ENCODE measurements at places on chromosomes 7 and 10.
A peak's percentile ranks its signal among the peaks of the same experiment; 100 is the strongest.

DNA sequence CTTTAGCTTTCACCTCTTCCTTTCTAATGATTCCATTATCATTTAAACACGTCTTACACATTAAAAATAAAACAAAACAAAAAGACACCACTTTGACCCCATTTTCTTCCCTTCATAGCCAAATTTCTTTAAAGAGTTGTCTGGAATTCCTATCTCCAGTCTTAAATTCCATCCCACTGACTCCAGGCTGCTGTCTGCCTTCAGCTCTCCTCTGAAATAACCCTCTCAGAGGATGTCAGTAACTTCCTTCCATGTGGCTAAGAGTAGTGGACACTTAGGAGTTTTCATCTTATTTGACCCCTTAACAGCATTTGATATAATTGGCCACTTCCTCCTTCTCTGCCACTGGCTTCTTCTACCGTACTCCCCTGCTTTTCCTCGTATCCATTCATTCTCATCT is 69.6 kb upstream of the MKX start:
- no peak for DNase-seq

DNA sequence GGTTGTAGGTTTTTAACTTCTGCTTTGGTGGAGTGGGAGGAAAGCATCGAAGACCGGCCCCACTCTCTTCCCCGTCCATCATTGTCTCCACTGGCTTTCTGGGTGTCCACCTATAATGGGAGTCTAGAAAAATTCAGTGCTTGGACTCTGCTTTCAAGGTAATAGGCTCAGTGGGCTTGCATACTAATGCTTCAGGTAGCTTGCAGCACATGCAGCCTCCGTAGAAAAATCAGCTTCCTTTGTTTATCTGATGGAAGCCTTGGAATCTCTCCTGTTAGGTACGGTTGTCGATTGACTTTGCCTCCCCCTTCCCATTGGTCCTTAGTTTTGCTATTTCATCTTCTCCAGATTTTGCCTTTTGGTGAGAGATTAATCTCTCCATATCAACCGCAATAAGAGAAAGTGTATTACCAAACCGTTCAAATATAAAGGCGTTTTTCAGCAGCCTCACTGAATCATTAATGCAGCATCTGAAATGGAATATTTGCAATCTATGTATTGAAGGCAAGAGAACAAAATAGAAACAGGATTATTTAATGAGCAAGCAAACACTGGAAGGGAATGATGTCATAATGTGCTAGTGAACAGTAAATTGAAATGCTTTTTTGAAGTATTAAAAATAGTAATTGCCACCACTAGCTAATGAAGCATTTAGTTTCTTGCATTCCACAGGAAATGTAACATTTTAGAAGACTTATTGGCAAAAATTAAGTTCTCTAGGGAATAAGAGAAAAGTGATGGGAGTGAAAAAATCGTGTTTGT is 944 bp downstream of the AVL9 start:
- DNase-seq = peak; percentile 52

- DNase-seq = no peak
Measured at GRCh38 chr10:34905200-34905927, 90.3 kb upstream of the PARD3 start.

- DNase-seq = no peak
Measured at GRCh38 chr10:8321990-8322389, 267.5 kb downstream of the GATA3 start.

- DNase-seq = no peak
Measured at GRCh38 chr7:79933144-79933543, 201.5 kb upstream of the GNAI1 start.

DNA sequence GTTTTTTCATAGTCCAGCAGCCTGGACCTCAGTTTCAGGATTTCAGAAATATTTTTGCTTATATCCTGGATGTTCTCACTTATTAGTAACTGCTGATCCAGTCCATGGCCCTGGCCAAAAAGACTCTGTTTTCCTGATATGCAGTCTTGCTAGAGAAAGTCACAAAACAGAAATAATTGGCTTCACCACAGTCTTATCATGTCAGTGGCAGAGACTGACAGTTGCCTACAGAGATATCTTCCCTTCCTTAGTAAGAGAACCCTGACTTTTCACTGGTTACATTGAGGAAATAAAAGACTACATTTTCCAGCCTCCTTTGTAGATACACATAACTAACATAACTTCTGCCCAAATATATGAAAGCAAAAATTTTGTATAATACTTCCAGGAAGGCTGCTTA is 56.6 kb downstream of the AHR start:
- peak; percentile 91 for DNase-seq

DNA sequence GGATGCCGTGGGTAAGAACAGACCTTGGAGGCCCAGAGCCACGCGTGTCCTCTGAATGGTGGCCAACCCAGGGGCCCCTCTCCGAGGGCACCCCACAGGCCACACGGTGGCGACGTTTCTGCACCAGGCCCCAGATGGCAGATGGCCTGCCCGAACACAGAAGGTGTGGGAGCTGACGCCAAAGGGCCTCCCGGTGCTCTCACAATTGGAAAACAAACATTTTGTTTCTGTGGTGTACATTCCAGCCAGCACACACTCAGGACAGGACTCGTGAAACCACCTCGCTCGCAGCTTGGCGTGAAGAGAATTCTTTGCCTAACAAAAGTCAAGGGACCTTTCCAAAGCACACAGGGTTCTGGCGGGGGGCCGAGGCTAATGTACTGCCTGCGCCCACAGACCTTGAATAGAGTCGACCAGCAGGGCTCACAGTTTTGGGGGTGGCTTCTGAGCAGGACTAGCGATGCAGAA is 112.1 kb downstream of the FAM53B start:
- DNase-seq = peak; percentile 73

DNA sequence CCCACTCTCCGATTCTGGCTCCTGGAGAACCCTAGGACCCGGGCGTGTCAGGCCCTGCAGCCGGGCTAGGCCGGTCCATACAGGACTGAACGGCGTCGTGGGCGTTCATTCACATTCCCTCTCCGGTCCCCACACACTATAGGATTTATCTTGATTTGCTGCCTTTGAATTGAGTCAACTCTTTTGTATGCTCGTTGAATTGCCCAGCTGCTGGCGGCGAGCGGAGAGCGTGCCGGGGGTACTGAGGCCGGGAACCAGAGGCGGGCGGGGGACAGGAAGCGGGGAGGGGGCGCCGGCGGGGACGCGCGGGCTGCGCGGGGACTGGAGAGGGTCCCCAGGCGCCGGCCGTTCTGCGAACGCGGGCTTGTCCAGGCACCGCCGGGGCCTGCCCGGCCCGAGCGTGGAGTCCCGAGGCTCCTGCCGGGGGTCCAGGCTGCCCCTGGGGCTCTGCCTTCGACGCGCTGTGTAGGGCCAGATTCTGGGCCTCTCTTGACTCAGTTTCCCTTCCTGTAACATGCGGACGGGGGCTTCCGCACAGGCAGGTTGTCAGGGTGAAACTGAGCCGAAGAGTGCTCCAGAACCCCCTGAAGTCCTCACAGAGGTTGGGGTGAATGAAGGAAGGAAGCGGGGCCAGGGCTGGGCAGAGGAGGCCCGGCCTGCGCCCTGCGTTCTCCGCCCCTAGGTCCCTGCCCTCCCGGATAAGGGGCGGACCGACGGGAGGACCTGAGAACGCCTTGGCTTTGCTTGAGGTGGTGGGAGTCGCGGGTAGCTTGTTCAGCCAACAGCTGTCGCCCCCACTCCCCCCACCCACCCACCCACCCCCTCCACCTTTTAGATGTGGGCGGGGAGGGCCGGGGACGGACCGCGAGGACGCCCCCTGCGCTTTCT is 769 bp upstream of the ELFN1 start:
- peak; percentile 52 for DNase-seq

GRCh38 chr7:99833289-99833877 is 5.6 kb downstream of the CYP3A43 start:
- DNase-seq = peak; percentile 94

DNA sequence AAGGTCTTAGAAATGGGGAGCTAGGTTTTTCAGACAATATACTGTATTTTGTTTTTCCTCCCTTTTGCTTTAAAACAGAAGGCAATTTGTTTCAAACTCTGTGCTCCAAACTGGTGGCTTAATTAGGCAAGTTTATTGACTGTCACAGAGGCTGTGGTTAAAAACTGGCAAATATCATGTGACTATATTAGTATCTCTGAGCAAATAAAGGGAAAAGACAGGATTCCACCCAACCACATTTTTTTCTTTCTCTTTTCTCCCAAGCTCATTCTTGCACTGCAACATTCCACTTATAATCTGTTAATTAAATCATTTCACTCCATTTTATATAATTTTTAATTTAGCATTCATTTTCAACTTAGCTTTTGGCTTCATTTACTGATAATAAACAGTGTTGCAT is 615.8 kb downstream of the AUTS2 start:
- DNase-seq = no peak

DNA sequence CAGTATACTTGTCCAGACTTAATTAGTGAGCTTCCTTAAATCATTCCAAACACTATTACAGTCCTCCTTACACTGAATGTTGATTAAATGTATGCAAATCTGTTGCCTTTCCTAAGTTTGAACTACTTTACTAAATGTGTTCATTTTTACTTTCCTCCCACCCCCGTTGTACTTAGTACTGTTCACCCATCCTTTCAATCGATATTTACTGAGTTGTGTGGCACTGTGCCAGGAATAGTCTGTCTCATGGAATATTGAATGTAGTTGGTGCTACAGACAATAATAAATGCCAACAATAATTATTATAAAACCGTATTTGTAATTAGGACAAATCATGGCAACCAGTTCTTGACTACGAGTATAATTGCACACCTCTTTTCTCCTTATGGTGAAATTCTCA is 335.7 kb downstream of the GPR37 start:
- no peak for DNase-seq

- no peak for DNase-seq
Measured at GRCh38 chr7:109029866-109030265, 460.2 kb downstream of the DNAJB9 start.

DNA sequence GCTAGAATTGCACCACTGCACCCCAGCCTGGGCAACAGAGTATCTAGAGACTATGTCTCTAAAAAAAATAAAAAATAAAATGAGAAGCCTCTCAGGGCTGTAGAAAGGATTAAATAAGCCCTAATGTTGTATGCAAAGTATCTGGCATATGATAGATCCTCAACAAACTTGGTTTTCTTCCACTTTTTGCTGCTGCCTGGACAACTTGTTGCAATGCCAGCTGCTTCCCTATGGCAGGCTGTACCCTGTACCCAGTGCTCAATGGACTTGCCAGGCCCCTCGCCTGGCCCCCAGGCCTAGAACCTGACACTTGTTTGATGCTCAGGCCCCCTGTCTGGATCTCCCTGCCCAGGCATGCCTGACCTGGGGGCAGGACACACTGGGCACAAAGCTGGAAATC is 28.5 kb upstream of the CDH23 start:
- no peak for DNase-seq

DNA sequence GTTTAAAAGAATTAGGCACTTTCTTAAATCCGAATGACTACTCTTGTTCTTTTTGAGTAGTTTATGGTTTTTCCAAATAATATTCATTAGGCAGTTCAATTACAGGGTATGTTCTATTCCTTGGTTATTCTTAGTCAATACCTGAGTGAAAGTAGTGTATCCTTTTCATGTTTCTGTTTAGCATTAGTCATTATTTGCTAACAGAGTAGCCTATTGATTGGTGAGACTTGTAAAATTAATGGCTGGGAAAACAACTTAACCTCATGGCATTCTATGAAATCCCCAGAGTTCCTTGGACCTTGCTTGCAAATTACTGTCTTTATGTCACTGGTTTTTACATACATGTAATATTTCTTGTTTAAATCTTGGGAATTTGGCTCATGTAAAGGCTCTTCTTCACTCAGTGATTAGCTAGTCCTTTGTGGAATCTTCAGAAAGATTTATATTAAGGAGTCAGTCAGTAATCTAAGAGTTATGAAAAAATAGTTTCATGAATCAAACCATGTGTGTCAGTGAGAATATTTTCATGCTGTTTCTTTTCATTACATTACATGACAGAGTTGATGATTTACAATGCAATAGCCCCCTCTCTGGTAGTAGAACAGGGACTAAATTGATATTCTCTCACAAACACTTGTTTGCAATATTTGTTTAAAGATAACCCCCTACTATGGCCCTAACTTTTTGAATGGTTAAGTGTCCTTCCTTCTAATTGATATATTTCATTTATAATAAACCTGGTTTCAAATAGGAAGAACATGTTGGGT is 81.5 kb upstream of the LRRTM3 start:
- DNase-seq = no peak
